CD4-positive, alpha-beta memory T cell (primary cell): ENCODE measurements at places on chromosomes 4 and X.

DNA sequence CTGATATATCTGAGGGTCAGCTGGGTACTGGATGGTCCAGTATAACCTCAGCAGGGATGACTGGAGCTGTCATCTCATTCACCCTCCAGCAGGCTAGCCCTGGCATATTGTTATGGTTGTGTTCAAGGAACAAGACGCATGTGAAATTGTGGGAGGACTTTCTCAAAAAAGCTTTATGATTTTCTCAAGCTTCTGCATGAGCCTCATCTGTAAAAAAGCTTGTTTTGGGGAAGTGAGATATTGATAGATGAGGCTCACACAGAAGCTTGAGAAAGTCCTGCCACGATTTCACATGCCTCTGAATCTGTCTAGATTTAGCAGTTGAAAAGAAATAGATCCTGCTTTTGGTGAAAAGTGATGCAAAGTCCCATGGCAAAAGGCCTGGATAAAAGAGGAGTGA is 93.4 kb downstream of the SPCS3 start:
- DNase-seq: no peak

GRCh38 chrX:12309040-12309743 is 170.9 kb downstream of the FRMPD4 start:
- DNase-seq: no peak

GRCh38 chr4:23857367-23857959 is 32.4 kb downstream of the PPARGC1A start:
- DNase-seq: no peak

DNA sequence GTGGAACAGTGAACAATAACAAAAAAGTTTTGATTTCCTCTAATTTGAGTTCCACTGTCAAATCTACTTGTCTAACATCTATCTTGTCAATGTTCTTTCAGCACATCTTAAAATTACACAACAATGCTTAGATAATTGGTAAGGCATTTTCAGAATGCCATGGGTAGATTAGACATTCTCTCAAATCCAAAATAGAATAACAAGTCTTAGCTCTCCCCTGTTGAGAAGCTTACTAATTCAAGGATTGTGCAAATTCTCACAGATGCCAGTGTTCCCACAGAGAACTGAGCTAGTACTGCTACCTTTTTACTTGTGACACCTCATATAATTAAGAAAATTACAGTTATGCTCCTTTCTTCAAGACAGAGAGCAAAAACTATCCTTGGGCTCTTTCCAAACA is 2442.0 kb downstream of the PCDH7 start:
- no peak for DNase-seq

DNA sequence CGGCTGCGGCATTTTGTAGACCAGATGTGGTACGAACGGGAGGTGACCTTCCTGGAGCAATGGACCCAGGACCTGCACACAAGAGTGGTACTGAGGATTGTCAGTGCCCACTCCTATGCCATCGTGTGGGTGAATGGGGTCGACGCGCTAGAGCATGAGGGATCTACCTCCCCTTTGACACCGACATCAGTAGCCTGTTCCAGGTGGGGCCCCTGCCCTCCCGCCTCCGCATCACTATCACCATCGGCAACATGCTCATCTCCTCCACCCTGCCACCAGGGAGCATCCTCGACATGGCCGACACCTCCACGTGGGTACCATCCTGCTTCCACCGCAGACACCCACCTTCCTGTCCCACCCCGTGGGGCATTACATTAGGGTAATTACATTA is 46.2 kb downstream of the SMARCA5 start:
- DNase-seq: peak; percentile 44

DNA sequence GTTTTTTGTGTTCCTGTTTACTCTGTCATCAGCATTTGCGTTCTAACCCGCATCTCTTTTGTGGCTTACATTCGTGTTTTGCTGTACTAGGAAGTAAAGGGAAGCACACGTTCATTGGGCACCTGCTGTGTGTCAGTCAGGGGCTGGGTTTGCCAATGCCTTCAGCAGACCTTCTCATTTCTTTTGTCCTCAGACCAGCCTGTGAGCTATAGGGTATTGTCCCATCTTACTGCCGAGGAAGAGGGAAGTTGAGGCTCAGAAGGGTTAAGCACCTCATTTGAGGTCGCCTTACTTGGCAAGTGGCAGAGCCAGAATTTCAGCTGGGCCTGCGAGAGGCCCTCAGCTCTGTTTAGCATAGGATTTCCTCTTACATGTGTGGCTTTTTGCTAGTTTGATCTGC is 8.7 kb downstream of the TBC1D14 start:
- peak; percentile 63 for DNase-seq

DNA sequence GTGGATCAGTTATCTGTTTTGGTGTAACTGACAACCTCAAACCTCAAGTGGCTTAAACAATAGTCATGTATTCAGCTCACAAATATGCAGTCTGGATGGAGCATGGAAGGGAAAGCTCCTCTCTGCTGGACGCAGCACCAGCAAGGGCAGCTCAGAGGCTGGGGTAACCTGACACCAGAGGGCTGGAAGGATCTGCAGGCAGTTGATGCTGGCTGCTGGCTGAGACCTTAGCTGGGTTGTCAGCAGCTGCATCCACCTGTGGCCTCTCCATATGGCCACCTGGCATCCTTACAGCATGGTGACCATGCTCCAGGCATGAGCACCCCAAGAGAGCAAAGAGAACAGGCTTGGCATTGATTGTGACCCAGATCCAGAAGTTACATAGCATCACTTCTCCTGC is 46.7 kb downstream of the ENPP6 start:
- no peak for DNase-seq

GRCh38 chrX:15398874-15399273 is 14.7 kb upstream of the VEGFD start:
- DNase-seq: no peak

GRCh38 chr4:16205298-16206164 is 20.7 kb downstream of the TAPT1 start:
- DNase-seq: peak; percentile 29

DNA sequence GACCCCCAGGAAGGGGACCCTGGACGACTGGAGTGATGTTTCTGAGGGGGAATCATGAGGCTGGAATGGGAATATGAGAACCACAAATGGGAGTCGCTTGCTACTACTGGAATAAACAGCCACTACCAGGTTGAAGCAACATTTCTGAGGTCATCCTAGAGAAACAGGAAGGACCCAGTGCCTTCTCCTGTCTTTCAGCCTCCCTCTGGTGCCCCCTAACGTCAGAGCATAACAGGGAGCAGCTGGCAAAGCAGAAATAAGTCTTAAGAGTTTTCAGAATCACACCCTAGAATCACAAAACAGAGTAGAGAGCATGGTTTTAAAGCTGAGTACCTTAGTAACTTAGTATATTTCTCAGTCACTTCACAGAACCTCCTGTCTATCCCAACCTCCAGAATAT is 347.8 kb upstream of the PITX2 start:
- no peak for DNase-seq

DNA sequence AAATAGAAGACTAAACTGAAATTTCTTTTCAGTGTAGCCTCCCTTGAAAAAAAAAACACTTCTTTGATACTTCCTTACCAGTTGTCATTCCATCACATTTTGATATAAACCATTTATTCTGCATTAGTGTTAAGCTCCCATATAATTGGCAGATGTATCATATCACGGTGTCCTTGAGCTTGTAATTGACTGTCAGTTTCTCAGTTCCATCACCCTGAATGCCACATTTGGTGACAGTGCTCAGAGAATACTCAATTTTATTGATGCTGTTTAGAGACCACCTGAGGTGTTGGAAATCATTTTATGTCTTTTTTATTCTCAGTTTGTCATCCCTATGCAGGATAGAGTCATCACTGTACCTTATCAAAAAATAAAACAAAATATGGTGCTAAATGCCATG is 1528.2 kb downstream of the RAPGEF2 start:
- no peak for DNase-seq

- DNase-seq: no peak
Measured at GRCh38 chr4:108044951-108045686, 55.4 kb downstream of the HADH start.

GRCh38 chr4:53776141-53776540 is 184.9 kb upstream of the LNX1 start:
- DNase-seq: no peak

DNA sequence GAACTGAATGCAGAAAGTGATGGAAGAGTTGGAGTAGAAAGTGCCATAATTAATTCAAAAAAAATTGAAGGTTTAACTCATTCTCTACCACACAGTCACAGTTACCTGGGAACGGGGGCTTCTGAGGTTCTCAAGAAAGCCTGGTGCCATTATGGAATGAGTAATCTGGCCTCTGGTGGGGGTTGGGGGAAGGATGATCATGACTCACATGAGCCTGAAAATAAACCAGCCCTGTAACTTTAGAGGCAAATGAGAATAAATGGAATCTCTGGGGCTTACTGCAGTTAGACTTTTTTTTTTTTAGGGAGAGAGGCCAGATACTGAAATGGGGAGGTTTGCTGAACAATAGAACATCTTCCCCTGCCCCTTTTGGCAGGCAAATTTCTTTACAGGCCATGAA is 55.3 kb downstream of the SOD3 start:
- no peak for DNase-seq

DNA sequence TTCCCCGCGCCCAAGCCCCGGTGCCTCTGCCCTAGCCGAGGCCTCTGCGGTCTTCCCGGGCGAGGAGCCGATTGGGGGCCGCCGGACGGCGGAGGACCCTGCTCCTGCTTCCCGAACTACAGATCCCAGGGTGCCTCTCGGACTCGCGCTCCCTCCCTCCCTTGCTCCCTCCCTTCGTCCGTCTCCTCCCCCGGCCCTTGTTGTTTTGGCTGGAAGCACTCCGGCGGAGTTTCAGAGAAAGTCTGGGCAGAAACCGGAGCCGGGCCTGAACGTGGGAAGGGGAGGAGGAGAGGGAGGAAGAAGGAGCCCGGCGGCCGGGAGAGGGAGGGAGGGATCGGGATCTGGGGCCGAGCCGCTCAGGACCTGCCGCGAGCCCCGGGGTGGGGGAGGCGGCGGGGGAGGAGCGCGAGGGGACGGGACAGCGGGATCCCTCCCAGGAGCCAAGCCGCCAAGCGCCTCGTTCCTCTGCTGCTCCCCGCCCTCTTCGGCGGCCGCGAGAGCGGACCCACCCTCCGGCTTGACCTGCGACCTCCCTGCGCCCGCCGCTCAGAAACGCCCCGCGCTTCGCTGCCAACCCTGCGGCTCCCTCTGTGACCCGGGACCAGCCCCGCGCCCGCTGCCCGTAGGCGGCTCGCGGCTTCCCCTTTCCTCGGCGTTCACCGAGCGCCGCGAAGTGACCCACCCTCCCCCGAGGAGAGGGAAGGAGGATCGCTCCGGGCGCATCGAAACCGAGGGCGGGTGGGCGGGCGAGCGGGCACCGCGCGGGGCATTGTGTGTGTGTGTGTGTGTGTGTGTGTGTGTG is 496 bp upstream of the GAB1 start:
- no peak for DNase-seq

GRCh38 chr4:165222651-165222994 is 15.3 kb downstream of the KLHL2 start:
- no peak for DNase-seq

- no peak for DNase-seq
Measured at GRCh38 chr4:4789462-4789861, 70.0 kb upstream of the MSX1 start.

- peak; percentile 77 for DNase-seq
Measured at GRCh38 chr4:37780444-37781130, 45.9 kb upstream of the PGM2 start.

- DNase-seq: no peak
Measured at GRCh38 chr4:11765849-11766453, 337.3 kb upstream of the HS3ST1 start.

GRCh38 chr4:973431-974397 is at the start of gene DGKQ:
Gene DGKQ (minus strand): TSS chr4:973569. CDS start chr4:973482, 87 bp downstream.
- DNase-seq: peak; percentile 83

- no peak for DNase-seq
Measured at GRCh38 chr4:112894951-112895350, 154.5 kb upstream of the ANK2 start.

- no peak for DNase-seq
Measured at GRCh38 chr4:106875340-106875739, 160.8 kb downstream of the DKK2 start.

DNA sequence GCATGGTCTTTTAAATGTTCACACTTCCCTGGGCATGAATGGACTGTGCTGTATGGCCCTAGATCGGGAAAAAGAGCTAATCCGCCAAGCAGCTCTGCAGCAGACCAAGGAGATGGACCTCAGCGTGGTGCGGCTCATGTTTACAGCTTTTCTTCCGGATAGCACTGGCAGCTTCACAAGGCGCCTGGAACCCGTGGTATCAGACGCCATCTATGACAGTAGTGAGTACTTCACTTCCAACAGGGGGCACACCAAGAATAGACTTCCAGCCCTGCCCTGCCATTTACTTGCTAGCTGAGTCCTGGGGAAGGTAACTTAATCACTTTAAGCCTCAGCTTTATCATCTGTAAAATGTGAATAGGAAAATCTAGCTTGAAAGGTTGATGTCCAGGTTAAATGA is 77.7 kb downstream of the NFKB1 start:
- DNase-seq: no peak

DNA sequence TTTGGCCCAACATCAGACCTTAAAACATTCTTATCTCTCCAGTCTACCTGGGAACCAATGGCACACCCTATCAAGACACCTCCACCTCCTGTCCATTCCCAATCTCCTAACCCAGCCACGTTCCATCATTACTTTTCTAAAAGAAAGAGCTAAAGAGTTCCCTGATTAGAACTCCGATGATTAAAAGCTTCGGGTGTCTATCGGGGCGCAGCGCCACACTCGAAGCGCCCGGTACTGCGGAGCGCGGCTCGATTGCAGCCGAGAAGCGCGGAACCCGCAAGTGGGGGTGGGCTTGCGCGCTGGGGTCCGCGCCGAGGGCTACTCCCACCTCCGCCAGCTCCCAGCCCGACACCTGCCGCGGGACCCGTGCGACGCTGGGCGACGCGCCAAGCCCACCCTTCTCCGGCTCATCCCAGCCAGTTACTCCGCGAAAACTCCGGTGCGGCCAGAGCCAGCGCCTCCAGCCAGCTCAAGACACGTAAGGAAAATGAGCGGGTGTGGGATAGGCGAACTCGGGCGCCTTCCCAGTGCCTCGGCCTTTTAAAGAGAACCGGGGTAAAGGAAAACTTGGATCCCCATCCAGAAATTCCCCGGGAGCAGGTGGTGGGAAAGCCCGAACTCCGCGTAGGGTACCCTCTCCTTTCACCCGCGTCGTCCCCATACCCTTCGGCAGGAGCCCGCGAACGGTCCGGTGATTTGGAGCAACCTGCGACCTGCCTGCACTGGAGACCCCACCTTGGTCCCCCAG is 593 bp downstream of the NPY1R start:
- DNase-seq: no peak

DNA sequence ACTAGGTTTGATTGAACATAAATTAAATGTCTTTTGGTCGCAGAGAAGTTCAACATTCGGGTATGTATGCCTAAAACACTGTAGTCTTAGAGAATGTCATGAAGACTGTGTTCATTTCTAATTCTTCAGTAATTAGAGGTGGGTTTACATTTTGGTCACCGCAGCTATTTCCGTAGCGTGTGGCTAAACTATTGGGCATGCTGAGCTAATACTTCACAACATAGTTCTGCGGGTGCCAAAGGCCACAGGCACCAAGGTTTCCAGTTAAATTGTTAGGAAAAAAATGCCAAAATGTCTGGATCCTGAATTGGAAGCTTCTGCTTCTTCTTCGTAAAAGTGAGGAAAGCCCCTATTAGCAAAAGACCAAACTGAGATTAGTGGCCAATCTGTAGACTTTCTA is 25.1 kb downstream of the SMIM31 start:
- DNase-seq: no peak

GRCh38 chr4:61741327-61742096 is 541.4 kb downstream of the ADGRL3 start:
- no peak for DNase-seq

- no peak for DNase-seq
Measured at GRCh38 chrX:114787061-114787460, 203.2 kb downstream of the HTR2C start.

GRCh38 chrX:100830547-100830946 is 10.4 kb downstream of the CSTF2 start:
- DNase-seq: peak; percentile 2
